ENCODE measurements at places on chromosomes 6 and 20.

DNA sequence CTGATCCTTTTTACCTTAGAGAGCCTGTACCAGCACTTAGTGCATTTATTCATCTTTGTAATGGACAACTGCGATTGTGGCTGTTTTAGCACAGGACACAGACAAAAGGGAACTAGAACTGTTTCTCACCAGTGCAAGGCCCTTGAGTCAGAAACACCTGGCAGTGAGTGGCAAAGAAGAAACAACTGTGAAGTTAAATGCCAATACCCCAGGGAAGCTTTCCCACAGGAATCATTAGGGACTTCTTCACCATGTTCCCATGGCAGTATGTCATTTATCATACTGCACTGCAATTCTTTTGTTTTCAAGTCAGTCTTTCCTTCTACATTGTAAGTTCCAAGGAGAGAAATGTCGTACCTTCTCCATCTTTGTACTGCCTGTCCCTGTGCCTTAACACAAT is 28.6 kb upstream of the CDYL start:
- no peak for DNase-seq

DNA sequence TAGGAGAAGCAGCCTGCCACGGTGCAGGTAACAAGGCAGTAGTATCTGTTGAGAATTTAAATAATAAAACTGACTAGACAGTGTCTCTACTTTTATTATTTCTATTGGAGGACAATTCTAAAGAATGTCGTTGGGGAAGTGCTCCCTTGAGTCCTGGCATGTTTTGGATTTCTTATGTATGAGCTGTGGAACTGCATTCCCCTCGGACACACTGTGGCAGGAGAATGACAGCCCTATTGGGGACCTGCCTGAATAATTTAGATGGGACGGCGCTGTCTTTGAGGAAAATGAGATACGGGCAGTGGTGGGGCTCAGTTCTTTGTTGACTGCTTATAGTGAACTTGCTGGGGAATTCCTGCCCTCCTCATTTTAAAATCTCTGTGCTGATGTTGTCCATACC is 2.4 kb upstream of the SCP2D1 start:
- no peak for DNase-seq

GRCh38 chr6:106547601-106548453 is 81.5 kb downstream of the RTN4IP1 start:
- DNase-seq, result no peak

DNA sequence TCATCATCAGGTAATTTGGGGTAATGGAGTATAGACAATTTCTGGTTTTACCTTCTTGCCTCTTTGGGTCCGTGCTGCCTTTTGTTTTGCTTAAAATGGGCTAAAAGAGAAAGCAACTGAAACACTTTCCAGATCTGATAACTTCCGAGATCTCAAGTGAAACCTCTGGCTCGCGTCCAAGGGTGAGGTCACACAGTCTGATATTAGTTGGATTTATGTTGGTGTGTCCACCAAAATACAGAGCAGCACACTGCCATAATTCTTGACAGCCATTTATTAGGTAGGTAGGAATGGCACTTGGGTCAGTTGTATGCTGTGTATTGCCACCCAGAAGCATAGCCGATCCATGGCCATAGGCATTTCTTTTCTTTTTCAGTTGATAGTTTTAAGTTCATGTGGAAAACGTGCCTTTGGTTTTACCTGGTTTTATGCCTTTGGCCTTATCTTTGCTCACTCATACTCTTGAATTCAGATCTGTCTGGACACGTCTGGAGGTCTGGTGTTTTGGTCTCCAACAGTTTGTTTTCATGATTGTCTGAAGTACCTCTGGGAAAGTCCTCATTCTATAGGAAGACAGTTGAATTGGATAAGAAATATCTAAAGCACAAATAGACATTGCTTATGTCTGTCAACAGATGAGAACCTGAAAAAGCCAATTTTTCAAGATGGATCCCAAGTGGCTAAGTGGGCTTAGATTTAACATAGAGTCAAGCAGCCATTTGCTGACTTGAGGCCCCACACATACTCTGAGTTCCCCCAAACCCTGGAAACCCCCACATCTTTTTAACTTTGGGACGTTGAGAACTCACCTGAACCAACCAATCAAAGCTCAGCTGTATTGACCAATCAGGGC is 320.8 kb downstream of the SOX4 start:
- no peak for DNase-seq

DNA sequence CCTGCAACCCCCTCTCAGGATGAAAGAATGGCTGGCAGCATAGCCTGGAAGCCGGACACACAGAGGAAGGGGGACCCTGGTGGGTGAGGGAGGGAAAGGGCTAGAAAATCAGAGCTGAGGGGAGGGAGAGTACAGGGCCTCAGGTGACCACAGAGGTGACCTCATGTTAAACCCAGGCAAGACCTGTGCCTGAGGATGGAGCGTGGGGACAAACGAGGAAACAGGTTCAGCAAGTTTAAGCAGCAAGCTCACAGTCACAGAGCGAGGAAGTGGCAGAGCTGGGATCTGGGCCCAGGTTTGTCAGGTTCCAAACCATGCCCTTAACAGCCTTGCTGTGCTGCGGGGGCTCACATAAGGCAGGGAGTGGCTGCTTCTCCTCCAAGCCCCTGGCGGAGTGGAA is 4.0 kb upstream of the BPI start:
- DNase-seq, result no peak

DNA sequence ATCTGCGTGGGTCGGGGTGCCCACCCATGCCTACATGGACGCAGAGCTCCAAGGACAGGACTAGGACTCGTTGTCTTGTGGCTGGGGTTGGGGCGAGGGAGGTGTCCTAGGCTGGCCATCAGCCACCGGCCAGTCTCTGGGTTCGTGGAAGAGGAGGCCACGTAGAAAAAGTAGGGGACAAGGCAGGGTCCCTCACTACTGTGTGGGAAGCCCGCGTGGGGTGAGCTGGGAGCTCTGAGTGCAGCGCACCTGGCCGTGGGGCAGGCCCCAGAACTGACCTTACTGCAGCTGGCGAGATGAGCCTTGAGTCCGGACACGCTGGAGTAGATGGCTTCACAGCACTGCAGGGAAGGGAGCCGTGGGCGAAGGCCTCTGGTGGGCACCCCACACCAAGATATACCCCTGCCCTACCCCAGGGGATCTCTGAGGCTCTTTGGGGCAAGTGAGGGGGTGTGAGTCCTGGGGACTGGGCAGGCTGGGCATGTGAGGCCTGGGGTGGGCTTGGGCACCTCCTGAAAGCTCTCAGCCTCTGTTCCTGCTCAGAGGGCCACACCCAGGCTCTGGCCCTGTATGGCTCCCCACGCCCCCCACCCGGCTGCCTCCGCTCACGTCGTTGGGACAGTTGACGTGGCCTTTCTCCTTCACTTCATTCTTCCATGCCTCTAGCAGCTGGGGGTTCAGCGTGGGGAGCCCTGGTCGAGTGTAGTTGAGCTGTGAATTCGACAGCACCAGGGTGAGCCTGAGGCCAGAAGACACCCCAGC is 5.6 kb upstream of the UCKL1 start:
- no peak for DNase-seq

DNA sequence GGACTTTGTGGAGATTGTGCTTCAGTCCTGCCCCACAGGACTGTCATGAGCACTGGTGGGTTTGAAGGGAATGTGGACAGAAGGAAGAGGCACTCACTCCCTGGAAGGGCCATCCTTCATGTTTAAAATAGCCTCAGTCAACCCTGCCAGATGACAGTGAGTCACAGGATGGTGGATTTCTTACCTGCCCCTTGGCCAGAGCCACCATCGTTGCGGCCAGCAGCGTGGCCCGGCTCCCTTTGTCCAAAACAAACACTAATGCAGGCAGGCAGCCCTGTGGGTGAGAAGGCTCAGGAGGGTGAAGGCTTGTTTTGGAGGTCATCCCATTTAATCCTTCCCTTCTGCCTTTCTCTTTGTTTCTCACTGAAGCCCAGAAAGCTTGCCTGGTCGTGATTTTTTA is 422.7 kb downstream of the CD83 start:
- no peak for DNase-seq

- no peak for DNase-seq
Observed at GRCh38 chr6:116393430-116393829, 22.7 kb downstream of the DSE start.

- DNase-seq, result no peak
Observed at GRCh38 chr6:53792973-53793317, 1.9 kb upstream of the LRRC1 start.

DNA sequence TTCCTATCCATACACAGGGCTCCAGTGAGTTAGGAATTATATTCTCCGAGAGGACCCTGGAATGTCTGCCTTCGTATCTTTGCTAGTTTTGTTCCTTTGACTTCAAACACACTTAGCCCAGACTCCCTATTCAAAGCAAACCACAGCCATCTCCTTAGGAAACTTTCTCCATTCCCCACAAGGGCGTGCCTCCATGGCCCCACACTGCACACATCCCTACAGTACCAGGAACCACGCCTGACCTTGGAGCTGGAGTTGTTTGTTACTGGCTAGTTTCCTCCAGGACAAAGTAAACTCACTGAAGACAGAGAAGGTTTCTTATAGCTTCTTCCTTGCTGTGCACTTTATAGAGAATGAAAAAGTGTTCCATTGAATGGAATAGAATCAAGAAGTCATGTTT is 412.8 kb upstream of the AGPAT4 start:
- DNase-seq, result no peak

GRCh38 chr6:96812077-96812703 is 25.1 kb downstream of the GPR63 start:
- DNase-seq, result no peak

DNA sequence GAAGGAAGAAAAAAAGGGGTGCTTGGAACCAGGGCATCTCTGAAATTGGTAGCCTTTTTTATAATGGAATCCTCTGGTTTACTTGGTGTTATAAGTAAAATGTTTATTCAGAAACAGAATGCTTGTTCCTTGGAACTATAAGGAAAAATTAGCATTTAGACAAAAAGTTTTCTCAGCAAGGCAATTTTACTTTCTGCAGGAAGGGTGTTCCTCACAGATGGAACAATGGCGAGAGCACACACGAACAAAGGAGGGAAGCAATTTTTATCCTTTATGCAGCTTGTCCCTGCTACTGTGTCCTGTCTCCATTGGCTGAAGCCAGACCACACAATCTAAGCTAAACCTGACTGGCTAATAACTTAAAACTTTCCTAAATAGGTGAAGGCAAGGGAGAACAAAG is 22.7 kb upstream of the FANCE start:
- no peak for DNase-seq

- DNase-seq, result no peak
Observed at GRCh38 chr20:58703765-58704371, 11.3 kb downstream of the NPEPL1 start.

DNA sequence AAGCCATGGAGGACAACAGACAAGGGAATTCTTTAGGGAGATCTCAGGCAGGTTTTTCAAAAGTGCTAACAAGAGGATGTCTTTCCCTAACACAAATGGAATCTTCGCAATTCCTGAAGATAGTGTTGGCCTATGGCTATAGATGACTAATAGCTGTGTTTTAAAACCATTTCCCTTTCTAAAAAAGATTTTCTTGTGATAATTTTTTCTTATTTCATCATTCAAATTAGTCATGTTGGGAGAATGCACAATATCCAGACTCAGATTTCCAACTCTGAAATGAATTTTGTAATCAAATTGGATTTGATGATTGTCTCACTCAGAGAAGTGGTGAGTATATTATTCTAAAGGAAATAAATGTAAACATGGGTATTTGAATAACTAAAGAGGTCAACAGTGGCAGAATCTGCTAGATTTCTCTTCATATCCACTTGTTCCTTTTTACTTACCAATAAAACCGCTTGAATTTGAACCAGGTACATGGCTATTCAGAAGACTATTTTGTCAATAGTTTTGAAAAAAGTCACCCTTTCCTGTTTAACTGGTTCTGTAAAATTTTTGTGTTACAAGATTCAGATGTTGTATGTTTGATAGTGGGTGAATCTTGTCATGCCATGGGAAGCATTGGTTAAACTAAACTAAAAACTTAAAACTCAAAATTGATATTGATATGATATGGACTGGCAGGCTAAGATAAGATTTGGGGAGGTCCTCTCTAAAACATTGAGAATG is 1223.7 kb upstream of the EYS start:
- no peak for DNase-seq

GRCh38 chr6:46263707-46264086 is 92.9 kb upstream of the ENPP5 start:
- no peak for DNase-seq

- no peak for DNase-seq
Observed at GRCh38 chr20:11905460-11906179, 12.1 kb upstream of the BTBD3 start.

DNA sequence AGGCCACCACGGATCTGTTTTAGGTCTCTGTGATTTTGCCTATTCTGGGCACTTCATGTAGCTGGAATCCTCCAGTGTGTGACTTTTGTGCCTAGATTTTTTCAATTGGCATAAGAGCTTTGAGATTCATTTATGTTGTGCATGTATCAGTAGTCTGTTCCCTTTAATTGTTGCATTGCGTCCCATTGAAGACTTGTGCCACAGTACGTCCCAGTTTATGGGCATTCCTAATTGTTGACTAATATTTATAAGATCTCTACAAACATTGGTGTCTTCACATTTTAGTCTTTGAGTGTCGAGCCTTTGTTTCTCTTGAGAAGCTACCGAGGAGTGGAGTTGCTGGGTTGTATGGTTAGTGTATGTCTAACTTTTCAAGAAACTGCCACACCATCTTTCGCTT is 704 bp upstream of the FAM210B start:
- DNase-seq, result no peak

DNA sequence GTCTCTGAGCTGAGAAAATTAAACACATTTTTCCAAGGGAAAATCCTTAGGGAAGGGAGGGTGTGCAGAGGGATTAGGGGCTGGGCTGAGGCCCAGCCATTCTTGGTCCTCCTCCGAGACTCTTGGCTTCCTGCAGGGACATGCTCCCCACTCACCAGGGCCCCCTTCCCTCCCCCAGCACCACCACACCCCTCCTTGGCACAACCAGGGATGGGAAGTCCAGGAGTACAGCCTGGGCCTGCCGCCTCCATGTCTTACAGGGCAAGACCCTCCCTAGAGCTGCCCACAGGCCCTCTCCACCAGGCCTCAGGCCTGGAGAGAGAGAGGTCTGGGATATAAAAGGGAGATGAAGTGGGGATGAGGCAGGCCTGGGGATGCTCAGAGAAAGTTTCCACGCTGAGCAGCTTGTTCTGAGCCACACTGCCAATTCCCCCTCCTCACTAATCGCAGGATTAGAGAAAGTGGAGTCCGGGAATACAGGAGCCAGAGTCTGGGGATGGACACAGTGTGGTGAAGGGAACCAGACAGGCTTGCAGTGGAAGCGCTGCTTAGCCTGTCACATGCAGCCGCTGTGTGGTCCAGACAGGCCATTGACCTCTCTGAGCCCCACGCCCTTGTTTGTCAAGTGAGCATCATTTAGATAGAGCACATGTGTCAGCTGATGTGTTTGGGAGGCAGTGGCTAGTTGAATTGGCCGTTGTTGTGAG is 105.5 kb downstream of the MRPL14 start:
- no peak for DNase-seq

GRCh38 chr6:116969211-116969863 is 92.3 kb downstream of the RFX6 start:
- no peak for DNase-seq

- no peak for DNase-seq
Observed at GRCh38 chr6:17318435-17319165, 37.4 kb downstream of the RBM24 start.

- DNase-seq, result no peak
Observed at GRCh38 chr6:27901801-27902200, 10.4 kb downstream of the OR2B2 start.

All from right kidney (tissue), 9 donors.